A172 (cell line): ENCODE measurements at places on chromosomes 4 and X. TPM values are rescaled to one million over a fixed set of nuclear protein-coding genes. Genes with fewer than 3 reads are reported as not detected.
A peak's percentile ranks its signal among the peaks of the same experiment; 100 is the strongest.

Gene CXorf49
- total RNA-seq = not detected in 2 replicates

Gene PDE6B
- total RNA-seq = not detected in 2 replicates

- no peak for DNase-seq
Measured at GRCh38 chrX:124238268-124238667, 94.2 kb upstream of the TEX13D start.

DNA sequence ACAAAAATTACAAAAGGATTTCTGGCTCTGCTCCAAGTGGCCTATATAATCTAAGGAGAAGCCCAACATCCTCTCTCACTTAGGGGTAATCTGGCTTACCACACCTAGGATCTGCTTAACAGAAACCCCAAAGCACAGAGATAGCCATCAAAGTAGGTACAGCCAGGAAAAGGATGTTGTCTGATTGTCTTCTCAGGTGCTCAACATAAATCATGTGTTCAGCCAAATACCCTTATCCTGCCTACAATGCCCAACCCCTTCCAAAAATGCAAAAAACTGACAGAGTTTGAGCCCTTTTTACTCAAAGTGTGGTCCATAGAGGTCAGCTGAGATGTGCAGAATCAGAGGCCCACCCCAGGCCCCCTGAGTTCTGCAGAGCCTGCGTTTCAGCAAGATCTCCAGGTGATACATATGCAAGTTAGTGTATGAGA, 53.9 kb downstream of the PPM1K start:
- DNase-seq = no peak

DNA sequence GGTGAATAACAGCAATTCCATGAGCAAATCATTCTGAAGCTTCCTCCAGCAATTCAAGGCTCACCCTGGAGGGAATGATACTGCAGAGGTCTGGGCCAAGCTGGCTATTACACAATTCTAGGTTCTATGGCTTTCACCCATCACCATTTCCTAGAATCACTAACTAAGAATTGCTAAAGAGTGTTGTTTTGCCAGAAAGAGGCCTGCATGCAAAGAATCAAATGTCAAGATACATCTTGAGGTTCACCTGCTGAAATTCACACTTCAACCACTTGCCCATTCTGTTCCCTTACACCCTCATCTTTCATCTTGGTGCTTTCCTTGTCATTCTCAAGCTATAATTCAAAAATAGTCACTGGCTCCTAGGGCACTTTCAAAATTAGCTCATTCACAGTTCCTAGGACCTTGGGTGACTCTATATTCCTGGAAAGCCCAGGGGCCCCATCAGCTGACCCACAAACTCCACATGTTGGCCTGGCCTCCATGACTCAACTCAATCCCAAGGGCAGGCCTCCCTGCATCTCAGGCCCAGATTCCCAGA, 7.0 kb downstream of the APBB2 start:
- no peak for DNase-seq

GRCh38 chrX:51803833-51804232, 60.6 kb downstream of the GSPT2 start:
- no peak for DNase-seq

Gene KIF4A
- 44.8 and 51.2 TPM in 2 replicates for total RNA-seq

Gene TDO2
- total RNA-seq = 235 and 369 TPM in 2 replicates

DNA sequence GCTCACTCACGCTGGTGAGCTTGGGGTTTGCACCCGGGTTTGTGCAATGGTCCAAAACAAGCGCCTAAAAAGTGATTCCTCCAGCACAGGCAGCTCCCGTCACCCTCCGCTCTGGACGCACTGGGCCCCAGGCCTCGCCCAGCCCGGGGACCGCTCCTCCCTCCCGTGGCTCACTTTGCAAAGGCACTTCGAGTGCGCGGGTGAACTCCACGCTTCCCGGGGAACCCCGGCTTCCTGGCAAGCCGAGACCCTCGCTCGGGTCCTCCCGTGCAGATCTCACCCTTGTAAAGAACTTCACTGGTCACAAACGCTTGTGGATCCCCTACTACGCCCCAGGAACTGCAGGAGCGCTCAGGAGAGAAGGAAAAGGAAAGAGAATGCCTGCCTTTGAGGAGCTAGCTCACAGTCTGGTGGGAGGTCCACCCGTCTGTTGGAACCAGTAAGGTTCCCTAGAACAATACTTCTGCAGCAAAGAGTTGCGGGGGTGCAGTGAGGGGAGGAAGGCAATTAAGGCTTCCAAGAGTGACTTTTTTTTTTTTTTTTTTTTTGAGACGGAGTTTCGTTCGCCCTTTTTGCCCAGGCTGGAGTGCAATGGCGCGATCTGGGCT, at the start of gene CTPS2:
TSS of gene CTPS2 (minus strand) at position 122 of the 608 bp plus-strand sequence. CDS start 9,767 bp downstream, outside the sequence.
- DNase-seq = peak; percentile 48

Gene RELL1
- total RNA-seq = 57.7 and 69.4 TPM in 2 replicates

Gene MORC4
- total RNA-seq = 7.3 and 9.5 TPM in 2 replicates

GRCh38 chr4:21948347-21949072, at the start of gene KCNIP4:
TSS of gene KCNIP4 (minus strand) at chr4:21948772.
- DNase-seq = no peak

Gene RXFP1
- total RNA-seq = not detected in 2 replicates

Gene TEX13B
- total RNA-seq = not detected in 2 replicates

Gene GAGE12F
- total RNA-seq = 0.71 and 1.1 TPM in 2 replicates

Gene EFNB1
- 6.7 and 8.3 TPM in 2 replicates for total RNA-seq

Gene PCDH10
- 14.1 and 18.9 TPM in 2 replicates for total RNA-seq

- DNase-seq = peak; percentile 98
Measured at GRCh38 chrX:13223868-13224567, 95.8 kb downstream of the ATXN3L start.

- no peak for DNase-seq
Measured at GRCh38 chr4:27946799-27947198, 1086.2 kb downstream of the STIM2 start.

DNA sequence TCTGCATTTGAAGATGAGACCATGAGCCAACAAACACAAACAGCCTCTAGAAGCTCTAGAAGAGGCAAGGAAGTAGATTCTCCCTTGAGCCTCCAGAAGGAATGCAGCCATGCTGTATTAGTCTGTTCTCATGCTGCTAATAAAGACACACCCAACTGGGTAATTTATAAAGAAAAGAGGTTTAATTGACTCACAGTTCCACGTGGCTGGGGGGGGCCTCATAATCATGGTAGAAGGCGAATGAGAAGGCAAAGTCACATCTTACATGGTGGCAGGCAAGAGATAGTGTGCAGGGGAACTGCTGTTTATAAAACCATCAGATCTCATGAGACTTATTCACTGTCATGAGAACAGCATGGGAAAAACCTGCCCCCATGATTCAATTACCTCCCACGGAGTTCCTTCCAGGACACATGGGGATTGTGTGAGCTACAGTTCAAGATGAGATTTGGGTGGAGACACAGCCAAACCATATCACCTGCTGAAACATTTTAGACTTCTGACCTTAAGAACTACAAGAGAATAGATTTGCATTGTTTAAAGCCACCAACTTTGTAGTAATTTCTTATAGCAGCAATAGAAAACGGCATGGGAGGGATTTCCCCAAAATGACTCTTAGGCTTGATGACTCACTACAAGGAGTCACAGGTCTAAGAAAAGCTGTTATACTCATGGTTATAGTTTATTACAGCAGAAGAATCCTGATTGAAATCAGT, 284.4 kb upstream of the SFRP2 start:
- DNase-seq = peak; percentile 82
